ENCODE measurements at places on chromosomes 4 and X.

DNA sequence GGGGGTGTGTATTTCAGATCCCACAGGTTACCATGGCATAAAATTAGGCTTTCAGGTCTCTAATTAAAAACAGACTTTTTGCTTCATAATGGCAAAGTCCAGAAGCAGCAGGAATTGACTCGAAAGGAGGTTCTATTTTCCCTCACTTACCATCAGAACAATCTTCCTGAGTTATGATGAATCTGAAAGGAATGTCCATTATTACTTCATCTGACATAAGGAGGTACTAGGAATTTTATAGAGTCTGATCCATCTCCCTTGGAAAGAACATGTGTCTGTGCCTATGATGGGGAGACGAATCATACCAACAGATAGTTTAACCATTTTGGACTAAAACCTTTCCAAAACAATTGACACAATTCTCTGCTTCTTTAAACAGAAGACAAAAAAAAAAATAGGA lies 206.3 kb upstream of the FGF13 start:
- DNase-seq: no peak

- DNase-seq: no peak
These were observed 105.9 kb upstream of the SLC7A11 start for GRCh38 chr4:138348055-138348454.

DNA sequence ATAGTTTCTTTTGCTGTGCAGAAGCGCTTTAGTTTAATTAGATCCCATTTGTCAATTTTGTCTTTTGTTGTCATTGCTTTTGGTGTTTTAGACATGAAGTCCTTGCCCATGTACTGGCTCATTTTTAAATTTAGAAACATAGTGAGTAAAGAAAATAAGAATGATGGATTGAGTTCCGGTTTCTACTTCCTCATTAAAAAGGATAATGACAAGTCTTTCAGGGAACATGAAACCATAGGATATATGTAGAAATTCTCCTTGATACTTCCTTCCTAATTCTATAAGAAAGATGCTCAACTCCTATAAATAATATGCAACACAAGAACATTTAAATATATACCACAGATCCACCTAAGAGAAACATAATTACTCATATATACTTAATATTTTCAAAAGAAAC lies 240.9 kb downstream of the BANK1 start:
- no peak for DNase-seq

DNA sequence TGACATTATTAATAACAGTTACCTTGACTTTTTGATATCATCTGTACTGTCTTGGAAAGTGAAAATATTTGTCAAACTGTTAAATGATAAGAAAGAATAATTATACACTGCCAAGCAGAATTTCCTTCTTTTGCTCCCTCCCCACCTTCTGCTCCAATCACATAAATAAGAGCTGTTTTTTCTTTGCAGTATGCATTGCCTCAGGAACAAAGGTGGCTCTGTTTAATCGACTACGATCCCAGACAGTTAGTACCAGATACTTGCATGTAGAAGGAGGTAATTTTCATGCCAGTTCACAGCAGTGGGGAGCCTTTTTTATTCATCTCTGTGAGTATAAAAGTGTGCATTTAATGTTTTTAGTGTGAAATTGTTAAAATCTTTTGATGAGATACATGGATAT lies 66.1 kb downstream of the CCKAR start:
- DNase-seq: no peak

DNA sequence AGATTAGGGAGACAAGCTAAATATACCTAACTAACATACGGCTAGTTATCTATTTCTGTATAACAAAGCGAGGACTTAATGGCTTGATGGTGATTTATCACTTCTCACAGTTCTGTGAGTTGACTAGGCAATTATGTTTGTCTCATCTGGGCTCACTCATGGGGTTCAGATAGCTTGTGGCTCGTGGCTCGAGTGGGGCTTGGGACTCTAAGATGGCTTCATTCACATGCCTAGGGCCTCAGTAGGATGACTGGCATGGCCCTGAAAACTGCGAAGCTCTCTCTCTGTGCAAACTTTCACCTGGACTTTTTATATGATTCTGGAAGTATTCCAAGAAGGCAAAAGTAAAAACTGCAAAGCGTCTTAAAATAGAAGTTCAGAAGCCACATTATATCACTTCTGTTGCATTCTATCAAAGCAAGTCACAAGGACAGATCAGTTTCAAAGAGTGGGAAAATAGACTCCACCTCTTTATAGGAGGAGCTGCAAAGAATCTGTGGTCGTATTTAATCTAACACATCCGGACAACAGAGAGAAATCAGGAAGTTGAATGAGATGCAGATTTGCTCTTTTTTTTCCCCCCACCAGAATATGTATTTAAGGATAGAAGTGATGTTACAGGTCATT lies 491.2 kb downstream of the INPP4B start:
- DNase-seq: no peak

DNA sequence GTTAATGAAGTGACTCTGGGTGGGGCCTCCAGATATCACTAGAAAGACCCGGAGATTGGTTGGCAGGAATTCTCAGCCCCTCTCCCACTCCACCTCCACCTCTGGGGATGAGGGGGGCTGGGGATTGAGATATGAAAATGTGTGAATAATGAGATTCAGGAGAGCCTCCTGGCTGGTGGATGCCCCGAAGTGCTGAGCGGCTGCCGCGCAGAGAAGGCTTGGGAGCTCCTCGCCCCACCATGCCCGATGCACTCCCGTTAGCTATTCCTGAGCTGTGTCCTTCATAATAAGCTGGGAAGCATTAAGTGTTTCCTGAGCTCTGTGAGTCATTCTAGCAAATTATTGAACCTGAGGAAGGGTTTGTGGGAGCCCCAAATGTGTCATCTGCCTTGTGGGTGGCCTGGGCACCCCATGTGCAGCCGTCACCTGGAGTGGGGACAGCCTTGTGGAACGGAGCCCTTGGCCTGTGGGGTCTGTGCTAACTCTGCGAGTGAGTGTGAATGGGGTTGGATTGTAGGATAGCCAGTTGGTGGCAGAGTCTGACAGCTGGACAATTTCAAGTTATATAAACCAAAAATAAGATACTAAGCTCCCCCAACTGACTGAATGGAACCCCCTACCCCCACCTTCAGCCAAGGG lies 4.4 kb upstream of the MAEA start:
- DNase-seq: no peak

DNA sequence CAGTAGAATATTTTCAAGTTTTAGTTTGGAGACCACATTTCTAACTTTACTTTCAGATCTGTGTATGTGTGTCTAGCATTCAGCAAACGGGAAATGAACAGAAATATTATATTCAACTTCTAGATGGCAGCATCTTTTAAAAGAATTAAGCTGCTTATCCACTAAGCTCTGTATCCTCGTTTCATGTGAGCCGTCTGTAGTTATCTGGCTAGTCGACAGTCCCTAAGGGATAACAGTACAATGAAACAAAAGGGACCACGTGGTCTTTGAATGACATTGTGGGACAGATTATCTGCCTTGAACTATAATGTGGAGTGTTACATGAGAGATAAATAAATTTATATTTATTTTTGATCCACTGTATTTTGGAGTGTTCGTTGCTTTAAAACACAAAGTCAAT lies 35.8 kb upstream of the PRSS12 start:
- DNase-seq: no peak

DNA sequence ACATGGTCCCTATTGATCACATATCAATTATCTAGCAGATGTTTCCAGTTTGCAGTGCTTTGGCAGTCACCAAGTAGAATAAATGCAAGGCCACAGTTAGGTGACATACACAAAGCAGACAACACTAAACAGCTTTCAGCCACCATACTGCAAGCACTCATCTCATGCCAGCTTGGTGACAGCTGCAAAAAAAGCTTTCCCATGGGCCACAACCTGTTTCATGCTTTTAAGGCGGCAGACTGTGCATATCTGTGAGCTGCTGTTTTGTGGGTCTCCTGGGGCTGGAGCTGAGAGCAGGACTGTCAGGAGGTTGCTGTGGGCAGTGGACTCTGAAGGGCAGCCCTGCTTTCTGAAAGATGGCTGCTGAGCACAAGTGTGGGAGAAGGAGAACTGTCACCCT lies 82.6 kb downstream of the FHDC1 start:
- DNase-seq: no peak

DNA sequence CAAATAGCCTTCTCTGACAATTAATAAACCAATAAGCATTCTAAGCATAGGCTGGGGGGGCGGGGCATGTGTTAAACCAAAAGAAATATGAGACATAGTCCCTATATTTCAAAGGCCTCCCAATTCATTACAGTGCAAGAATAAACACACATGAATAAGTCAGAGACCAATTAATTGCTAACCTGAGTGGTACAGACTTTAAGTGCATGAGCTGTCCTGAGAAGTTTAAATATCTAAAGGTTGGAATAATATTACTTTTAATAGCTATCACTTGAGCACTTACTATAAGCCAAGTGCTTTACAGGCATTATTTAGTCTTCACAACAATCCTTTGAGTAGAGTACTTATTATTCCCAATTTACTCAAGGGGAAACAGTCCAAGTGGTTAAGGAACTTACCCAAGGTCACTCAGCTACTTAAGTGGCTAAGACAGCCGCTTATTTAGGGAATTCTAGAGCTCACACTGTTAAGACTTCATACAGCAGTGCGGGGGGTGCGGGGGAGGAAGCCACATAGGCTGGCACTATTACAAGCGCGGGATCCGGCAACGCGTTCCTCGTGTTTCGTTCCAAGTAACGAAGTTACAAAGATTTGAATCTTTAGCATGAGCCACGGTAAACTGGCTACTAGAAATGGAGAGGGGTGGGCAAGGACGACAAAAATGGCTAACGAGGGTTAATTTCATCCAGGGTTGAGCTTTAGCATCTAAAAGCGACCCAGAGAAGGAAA lies 1.4 kb downstream of the THOC2 start:
- DNase-seq: no peak

GRCh38 chr4:169582203-169582602 lies 30.2 kb downstream of the NEK1 start:
- DNase-seq: no peak

GRCh38 chrX:31320740-31321139 lies 248.9 kb upstream of the FTHL17 start:
- DNase-seq: no peak

- DNase-seq: no peak
These were observed 338.8 kb downstream of the UNC5C start for GRCh38 chr4:95209927-95210326.

DNA sequence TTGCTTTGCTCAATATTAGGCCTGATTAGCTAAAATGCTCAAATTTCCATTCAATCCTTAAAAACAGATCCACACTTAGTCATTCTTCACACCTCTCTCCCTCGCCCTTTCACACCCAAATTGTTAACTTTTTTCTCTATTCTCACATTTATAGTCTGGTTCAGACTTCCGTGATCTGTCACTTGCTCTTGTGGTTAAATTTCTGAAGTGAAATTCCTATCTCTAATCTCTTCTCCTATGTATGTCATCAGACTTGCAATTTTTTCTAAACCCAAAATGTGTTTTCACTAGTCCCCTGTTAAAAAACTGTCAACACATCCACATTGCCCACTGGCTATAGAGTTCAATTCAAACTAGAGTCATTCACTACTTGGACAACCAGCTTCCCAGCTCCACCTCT lies 63.2 kb downstream of the SNCA start:
- DNase-seq: no peak

DNA sequence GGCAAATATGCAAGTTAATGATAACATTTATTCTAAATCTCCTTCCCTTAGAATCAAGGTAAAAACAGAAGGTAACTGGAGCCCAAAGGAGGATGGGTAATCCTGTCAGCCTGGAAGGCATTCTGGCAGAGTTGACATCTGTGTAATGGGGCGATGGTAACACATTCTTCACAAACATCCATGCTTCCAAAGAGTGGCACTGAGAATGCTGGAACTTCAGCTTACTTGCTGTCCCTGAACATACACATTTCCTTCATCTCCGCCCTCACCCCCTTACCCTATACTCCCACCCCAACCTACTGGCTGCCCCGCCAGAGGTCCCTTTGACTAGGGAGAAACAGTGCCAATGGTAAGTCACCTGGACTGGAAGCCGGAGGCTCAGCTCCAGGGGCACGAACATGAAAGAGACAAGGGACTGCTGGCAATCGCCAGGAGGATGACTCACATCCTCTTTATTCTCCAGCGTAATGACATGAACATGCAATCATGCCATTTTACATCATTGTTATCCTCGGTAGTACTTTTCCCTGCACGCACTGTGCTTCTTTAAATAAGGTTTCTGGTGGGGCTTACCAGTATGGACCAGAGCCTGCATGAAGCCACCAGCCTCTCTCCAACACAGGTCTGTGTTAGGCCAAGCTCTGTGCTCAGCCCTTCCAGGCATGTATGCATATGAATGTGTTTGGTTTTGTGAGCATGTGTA lies 694.2 kb upstream of the TENM3 start:
- DNase-seq: no peak

DNA sequence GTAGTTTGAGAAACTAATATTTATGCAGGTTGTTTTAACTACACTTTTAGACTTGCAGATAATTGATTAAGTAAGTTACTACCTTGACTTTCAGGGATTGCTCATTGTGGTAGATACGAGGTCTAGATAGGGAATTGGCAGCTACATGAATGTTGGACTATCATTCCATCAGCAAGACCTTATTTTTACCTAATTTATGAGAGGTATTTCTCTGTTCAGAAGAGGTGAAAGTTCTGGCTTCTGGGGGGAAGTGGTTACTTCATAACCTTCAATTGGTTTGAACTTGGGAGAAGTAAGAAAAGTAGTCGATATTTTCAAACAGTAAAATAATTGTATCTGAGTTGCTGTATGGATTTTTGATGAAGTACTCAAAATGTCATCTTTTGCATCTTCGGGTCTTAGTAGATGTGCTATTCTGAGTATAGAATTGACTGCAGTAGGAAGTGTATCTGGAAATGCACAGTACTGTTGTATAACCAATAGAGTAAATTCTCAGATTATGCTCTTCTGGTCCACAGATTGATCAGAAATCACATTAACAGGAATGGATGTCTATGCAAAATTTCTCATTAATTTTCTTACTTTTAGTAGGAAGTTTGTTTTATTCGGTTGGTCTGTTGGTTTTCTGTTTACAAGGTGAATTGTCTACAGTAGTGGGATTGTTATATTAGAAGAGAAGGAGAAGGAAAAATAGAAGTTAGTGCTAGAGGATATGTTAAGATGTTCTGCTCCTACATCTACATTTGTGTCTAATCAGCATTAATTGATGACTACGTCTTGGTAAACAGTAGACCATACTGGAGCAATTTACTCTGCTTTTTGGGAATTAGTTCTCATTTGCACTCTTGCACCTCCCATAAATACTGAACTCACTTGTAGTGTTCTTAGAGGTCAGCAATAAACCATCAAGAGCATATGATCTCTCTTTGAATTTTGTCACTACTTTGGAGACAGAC lies 3.0 kb downstream of the NFKB1 start:
- no peak for DNase-seq

GRCh38 chr4:107876099-107876498 lies 51.4 kb downstream of the SGMS2 start:
- DNase-seq: no peak

Data from NCI-H748 treated with DMSO at 0.1 percent for 48 hours (cell line).